ENCODE measurements at places on chromosomes 2 and 18.

GRCh38 chr18:55998071-55998522 lies 410.1 kb upstream of the TCF4 start:
- DNase-seq: no peak

GRCh38 chr2:1972422-1972821 lies 228.1 kb upstream of the PXDN start:
- DNase-seq: no peak

DNA sequence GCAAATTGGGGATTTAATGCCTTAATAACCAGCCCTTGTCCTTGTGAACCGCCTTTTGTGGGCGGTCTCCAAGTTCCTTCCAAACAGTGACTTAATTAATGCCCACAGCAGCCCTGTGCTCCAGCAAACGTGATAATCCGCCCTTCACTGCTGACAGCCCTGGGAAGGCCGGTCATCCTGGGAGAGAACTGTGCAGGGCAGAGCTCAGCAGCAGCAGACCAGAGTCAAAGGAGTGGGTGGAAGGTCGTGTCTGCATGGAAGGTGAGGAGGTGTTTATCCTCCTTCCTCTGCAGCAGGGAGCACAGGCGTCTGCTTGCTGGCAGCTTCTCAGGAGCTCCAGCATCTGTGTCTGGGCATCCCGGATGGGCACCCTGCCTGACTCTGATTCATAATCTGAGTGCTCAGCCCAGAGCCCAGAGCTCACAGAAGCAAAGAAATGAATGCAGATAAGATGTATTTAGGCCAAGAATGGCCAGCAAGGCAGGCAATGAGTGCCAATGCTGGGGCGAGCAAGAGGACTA lies 270.0 kb upstream of the PXDN start:
- DNase-seq: no peak

- no peak for DNase-seq
These were observed 23.9 kb downstream of the SPTBN1 start for GRCh38 chr2:54480025-54480424.

GRCh38 chr2:197255543-197255942 lies 55.0 kb downstream of the ANKRD44 start:
- DNase-seq: peak; percentile 69

DNA sequence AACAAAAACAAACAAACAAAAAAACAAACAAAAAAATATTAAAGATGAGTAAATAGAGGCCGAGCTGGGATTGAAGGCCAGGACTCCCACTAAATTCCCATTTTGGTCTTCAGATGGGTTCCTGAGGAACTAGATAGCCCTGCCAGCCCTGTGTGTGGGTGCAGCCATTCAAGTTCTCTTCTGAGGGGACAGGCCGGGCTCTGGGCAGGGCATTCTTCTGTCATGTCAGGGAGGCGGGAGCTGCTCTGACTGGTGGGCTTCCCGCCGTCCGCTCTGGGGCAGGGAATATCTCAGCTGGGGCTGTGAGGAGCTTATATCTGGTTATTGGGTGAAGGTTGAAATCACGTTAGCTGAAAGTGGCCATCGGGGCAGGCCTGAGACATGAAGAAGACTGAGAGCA lies 127.3 kb upstream of the CXCR4 start:
- no peak for DNase-seq

GRCh38 chr2:142308744-142309143 lies 177.9 kb upstream of the LRP1B start:
- no peak for DNase-seq

- no peak for DNase-seq
These were observed 1.1 kb downstream of the NPC1 start for GRCh38 chr18:23585007-23585871.

- DNase-seq: no peak
These were observed 40.9 kb upstream of the ATP6V1B1 start for GRCh38 chr2:70894765-70895164.

GRCh38 chr18:49491534-49491856 lies 4.5 kb upstream of the C18orf32 start:
- no peak for DNase-seq
